ENCODE measurements at places on chromosomes 5 and 9.

- DNase-seq = no peak
Observed at GRCh38 chr5:158736150-158736870, 363.4 kb downstream of the EBF1 start.

- DNase-seq = no peak
Observed at GRCh38 chr9:97903177-97903576, 19.1 kb downstream of the TRMO start.

- DNase-seq = no peak
Observed at GRCh38 chr5:133362438-133362837, 249.9 kb downstream of the FSTL4 start.

- no peak for DNase-seq
Observed at GRCh38 chr5:31844622-31845345, 205.9 kb downstream of the PDZD2 start.

GRCh38 chr5:41843456-41844370 is 26.5 kb downstream of the OXCT1 start:
- DNase-seq = no peak

DNA sequence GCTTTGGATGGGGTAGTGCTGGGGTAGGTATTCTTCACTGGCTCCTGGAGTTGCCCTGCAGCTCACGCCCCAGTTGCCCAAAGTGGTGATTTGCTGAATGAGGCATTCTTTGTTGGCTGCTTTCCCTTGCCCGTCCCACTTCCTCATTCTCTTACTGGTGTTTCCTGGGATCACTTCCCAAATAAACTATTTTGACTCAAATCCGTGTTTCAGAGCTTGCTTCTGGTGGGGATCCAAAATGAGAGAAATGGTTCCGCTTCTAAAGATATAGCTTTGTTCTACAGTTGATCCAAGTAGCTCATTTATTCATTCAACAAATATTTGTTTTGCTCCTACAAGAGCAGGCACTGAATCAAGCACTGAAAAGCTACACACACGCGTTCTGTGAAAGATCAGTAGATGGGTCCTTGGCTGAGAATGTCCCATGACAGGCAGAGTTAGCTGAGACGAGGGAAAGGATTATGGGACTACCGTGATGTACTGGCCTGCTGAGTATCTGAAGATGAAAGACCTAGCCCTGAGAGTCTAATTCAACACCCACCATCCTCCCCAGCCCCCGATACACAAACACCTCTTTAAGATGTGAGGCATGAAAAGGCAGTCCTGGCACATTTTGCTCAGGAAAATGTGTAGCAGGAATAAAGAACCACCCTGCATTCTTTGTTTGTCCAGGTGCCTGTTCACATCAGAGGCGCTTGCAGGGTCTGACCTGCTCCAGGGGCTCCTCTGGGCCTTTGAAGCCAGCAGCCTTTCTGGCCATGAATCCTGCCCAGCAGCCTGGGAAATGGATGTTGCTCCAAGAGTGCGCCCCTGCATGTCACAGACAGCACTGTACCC is 143.1 kb upstream of the RANBP3L start:
- DNase-seq = no peak

DNA sequence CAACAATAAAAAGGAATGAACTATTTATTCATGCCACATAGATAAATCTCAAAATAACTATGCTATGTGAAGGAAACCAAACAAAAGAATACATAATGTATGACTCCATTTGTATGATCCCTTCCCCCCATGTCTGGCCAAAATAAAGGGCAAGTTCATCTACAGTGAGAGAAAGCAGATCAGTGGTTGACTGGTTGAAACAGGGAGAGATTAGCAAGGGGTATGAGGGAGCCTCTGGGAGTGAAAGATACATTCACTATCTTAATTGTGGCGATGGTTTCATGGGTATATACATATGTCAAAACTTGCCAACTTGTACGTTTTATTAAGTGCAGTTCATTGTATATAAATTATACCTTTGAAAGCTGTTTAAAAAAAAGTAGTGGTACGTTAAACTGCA is 4.8 kb downstream of the PSMD5 start:
- DNase-seq = no peak

- DNase-seq = no peak
Observed at GRCh38 chr5:65062469-65063083, 293.8 kb downstream of the CWC27 start.

DNA sequence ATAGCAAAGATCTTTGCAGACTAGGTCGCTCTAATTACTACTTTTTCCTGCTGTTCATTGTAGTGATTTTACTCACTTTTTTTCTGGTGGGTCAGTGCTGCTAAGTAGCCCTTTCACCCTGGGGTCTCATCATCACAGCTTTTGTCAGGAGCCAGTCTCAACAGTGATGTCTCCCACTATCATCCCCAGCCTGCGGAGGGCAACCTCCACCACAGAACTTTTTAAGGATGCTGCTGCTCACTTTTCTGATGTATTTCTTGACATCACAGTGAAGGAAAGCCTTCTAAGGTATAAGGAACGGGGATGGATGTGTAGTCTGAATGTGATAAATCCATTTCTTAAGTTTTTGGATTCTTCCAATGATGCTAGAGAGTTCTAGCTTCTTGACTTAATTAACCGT is 242.5 kb upstream of the RIOK2 start:
- no peak for DNase-seq

GRCh38 chr9:89523948-89524347 is 26.0 kb upstream of the SEMA4D start:
- DNase-seq = no peak

- DNase-seq = no peak
Observed at GRCh38 chr9:114565204-114565603, 22.4 kb upstream of the ATP6V1G1 start.

GRCh38 chr5:124952079-124952478 is 205.6 kb upstream of the ZNF608 start:
- no peak for DNase-seq

GRCh38 chr9:134566196-134566847 is 75.3 kb upstream of the COL5A1 start:
- DNase-seq = no peak

DNA sequence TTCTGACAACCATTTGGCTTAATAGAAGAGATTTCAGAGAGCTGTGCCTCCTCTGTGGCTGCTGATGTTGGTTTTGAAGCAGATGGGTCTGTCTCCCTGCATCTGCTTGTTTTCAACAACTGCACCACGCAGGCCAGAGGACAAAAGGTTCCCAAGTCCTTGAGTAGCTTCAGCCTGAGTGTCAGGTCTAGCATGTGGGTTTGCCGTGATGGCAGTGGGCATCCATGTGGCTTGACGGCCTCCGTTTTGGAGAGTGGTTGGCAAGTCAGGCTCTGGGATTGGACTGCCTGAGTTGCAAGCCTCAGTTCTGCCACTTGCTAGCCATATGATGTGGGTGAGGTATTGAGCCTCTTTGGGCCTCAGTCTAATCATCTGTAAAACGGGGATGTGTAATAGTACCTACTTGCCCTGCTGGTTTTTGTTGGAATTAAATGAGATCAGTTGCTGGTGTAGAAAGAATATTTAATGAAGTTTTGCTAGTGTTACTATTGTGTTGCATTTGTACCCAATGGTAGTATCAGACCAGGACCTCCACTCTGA is 119.8 kb upstream of the CPEB4 start:
- no peak for DNase-seq

DNA sequence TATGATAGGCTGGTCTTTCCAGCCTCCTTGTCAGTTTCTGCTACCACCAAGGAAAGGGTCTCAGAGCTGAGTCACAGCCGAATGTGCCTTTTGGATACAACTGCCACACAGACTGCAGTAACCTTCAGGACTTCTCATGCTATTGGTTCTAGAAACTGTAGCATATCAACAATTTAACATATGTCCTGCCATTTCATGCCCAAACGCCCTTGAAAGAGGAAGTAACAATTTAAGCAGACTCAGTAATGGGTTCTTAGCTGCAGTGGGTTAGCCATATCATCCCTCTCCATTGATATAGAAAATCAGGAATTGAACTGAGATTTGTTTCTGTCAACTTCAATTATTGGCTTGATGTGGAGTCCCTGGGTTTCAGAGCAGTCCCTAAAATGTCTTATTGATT is 4.1 kb upstream of the CLK4 start:
- no peak for DNase-seq

- DNase-seq = no peak
Observed at GRCh38 chr9:79254900-79255650, 316.7 kb upstream of the TLE4 start.

- DNase-seq = no peak
Observed at GRCh38 chr9:81031422-81032029, 657.8 kb downstream of the TLE1 start.

DNA sequence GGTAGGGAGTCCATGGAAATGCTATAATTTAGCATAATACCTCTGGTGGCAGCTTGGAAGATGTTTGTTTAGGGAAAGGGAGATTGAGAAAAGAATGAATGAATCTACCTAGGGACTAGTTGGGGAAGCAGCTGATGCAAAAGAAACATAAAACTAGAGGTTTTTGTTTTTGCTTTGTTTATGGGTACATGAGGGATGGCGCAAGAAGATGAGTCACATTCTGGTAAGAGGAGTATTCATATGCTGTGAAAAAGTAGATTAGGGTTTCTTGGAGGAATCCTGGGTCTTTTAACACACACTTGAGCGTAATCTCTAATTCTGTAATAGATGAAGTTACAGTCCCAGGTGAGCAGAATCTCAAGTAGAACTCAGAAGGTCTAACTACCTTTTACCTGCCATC is 17.1 kb downstream of the C9orf43 start:
- no peak for DNase-seq

DNA sequence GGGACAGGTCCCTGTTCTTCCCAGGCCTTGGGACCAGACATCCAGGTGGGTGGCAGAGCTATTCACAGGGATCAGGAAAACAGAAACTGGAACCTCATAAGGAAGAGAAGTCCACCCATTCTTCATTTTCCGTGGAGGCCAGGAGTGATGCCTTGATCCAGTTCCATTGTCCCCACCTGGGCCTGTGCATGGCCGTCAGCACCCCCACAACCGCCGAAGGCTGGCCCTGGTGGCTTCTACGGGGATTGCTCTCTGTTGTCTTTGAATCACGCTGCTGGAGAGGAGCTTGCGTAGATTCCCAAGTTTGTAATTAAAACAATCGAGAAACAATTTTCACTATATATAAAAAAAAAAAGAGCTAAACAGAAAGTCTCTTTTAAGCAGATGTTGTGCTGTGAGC is 134.4 kb downstream of the MVB12B start:
- DNase-seq = no peak

GRCh38 chr5:6543830-6544560 is 88.8 kb downstream of the NSUN2 start:
- no peak for DNase-seq

- DNase-seq = no peak
Observed at GRCh38 chr9:85377731-85378289, 363.9 kb downstream of the AGTPBP1 start.

GRCh38 chr5:134992148-134992547 is 24.4 kb downstream of the CATSPER3 start:
- no peak for DNase-seq

DNA sequence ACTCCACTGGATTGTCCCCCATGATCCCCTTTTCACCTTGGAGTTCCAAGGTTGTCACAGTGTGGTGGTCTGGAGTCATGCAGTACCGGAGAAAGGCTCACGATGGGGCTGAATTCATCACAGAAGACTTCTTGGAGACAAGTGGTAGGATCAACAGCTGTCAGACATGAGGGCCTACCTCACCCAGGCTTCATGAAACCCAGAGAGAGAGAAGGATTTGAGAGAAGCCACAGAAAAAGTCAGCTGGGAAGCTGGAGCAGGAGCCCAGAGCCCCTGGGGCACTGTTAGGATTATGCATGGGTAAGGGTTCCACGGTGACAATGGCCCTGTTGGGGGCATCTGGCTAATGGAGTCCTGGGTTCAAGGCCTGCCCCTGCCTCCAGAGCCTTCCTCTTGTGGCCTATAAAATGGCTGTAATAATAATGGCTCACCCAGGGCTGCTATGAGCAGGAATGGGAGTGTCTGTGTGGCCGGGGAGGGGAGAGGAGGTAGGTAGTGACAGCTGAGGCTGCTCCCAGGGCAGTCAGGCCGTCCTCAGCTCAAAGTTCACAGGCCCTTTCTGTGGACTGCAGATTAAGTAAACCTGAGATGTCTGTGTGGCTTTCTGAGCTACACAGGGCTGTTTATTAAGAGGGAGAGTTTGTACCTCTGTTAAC is 910 bp downstream of the TRIM14 start:
- DNase-seq = no peak

DNA sequence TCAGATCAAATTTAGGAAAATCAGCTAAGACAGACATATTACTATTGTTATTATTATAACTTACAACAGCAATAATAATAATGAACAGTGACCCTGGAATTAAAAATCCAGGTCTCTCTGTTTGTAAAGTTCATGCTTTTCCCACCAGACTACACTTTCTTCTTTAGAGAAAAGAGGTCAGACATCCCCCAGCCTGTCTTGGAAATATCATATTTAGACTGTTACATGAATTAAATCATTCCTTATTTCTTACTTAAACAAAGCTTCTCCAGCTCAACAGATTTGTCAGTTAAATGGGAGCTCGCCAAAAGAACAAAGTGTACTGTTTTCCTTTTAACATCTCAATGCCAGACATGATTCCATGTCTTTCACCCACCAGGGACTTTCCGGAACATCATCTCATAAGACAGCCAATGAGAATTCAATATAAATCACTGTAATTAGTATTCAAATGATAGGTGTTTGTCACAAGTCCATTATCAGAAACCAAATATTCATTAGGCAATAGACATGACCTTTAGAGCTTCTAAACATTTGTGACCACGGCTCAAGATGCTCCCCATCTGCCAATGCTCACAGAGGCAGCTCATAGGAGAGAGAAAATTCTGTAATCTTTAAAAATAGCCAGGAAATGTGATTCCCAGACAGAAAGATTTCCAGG is 351.9 kb downstream of the ENC1 start:
- no peak for DNase-seq

DNA sequence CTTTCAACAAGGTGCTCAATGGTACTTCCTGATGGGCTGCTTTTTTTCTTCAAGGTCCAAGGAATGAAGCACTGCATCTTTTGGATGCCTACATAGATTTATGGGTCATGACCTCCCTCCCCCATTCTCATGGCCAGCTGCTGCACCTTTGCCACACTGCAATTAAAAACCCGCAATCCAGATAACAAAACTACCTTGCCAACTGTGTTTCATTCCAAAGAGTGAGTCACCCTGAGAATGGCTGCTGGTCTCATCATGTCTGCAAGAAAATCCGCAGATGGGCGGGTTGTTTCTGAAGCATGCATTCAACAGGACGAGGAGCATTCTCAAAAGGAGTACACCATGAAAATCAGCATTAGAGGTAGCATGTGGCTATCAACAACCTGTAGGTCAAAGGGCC is 139.8 kb downstream of the ELAVL2 start:
- DNase-seq = no peak

Measured in activated CD8-positive, alpha-beta memory T cell treated with anti-CD3 and anti-CD28 coated beads for 4 hours (primary cell).